ENCODE measurements at places on chromosomes 3 and 15. TPM values are rescaled to one million over a fixed set of nuclear protein-coding genes. Genes with fewer than 3 reads are reported as not detected.

DNA sequence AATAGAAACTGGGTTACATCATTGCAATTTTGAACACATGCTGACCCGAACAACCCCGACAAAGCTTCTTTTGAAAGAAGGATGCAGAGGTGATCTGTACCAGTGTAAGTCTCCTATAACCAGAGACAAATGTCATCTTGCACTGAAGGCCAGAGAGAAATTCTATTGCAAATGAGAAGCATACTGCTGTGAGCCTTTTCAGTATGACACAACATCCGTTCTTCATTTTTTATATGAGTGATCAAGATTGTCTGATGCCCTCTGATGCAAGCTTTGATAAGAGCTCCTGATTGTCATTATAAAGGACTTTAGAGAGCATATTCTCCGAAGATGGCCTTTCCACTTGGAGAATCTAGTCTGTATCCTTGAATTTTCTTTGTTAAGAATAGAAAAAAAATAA is 36.9 kb downstream of the PCOLCE2 start:
- DNase-seq, result no peak

DNA sequence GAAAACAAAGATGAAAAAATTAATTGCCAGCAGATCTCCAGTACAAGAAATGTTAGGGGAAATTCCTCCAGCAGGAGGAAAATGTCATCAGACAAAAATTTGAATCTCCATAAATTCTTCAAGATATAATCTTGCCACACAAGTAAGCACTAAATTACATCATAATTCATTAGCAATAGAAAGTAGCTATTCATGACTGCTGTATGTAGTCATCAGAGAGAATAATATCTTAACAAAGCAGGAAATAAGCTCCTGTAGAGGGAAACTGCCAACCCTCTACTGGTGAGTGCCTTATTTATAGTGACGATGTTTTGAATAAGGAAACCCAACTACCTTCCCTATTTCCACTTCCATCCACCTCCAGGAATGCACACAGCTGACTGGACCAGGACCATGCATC is 15.8 kb upstream of the SLC27A2 start:
- DNase-seq, result no peak

DNA sequence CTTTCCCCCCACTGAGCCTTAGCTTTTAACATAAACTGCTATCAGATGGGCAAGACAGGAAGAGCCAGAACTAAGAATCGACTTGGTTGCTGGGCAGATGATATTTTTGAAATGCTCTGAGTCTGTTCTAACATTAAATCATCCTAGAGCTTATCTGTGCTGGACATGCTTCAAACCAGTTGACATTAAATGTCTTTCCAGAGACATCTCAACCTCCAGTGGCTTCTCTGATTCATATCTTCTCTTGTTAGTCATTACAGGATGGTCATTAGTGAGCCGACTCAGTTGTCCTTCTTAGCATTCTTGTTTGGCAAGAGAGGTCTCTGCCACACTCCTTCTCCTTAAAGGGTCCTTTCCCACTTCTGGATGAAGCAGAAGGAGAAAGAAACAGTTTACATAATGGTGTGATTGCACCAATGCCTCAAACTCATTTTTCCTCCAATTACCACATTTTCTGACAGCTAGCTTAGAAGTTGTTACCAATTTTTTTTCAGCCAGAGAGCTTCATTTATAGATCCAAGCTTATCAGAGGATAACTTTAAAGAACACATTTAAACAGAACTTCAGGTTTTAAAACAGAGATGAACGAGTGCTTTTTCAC is 21.7 kb upstream of the SYN2 start:
- no peak for DNase-seq

- DNase-seq, result no peak
These were observed 47.5 kb upstream of the AADACL2 start for GRCh38 chr3:151686257-151686656.

GRCh38 chr3:171339598-171339997 is 120.6 kb downstream of the TNIK start:
- no peak for DNase-seq

DNA sequence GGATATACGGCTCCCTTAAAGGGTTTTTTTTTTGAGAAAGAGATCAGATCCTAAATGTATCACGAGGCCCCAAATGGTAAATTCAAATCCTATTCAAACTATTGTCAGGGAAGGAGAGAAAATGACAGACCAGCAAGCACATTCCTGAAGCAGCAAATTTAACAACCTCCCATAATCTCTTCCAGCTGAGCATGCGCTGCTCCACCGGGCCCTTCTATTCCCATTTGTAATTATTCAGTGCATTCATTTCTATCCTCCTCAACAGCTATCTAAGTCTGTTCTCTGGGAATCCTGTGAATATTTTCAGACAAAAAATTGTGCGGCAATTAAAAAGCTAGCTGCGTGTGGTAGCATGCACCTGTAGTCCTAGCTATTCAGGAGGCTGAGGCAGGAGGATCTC is 43.2 kb downstream of the MAGI1 start:
- no peak for DNase-seq

DNA sequence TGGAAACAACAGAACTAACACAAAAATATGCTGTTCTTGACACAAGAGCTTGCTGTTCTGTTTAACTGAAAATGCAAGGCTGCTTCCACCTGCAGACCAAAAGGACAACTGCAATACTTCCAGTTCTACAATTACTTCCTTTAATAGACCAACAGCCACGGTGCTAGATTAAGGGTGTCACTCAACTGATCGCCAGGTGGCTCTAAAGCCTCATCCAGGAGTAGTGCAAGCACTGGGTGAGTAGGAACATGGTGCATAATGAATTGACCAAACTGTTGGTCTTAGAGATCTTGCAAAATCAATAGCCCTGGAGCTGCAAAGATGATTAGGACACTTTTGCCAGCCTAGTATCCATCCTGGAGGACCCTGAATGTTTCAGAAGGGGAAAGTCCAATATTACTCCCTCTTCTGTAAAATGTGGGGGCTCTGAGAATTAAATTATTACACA is 3.6 kb upstream of the CLDN16 start:
- DNase-seq, result peak; percentile 28

GRCh38 chr15:58114812-58115211 is 23.4 kb upstream of the AQP9 start:
- DNase-seq, result no peak

- no peak for DNase-seq
These were observed 28.2 kb upstream of the DNAJC19 start for GRCh38 chr3:181017690-181018089.

Gene HMG20A
- total RNA-seq, result 75.6 TPM

Gene SAMMSON
- not detected for total RNA-seq

Gene SUSD5
- total RNA-seq, result 3.1 TPM

Gene TMEM115
- total RNA-seq, result 28.0 TPM

Gene TP63
- not detected for total RNA-seq

Gene SEMA3G
- 3.4 TPM for total RNA-seq

Gene ISLR
- 0.68 TPM for total RNA-seq

Gene MESP1
- total RNA-seq, result not detected

Measured in neural progenitor cell (in vitro differentiated cells).